ENCODE measurements at places on chromosomes 16 and 17. TPM values are rescaled to one million over a fixed set of nuclear protein-coding genes. Genes with fewer than 3 reads are reported as not detected.

DNA sequence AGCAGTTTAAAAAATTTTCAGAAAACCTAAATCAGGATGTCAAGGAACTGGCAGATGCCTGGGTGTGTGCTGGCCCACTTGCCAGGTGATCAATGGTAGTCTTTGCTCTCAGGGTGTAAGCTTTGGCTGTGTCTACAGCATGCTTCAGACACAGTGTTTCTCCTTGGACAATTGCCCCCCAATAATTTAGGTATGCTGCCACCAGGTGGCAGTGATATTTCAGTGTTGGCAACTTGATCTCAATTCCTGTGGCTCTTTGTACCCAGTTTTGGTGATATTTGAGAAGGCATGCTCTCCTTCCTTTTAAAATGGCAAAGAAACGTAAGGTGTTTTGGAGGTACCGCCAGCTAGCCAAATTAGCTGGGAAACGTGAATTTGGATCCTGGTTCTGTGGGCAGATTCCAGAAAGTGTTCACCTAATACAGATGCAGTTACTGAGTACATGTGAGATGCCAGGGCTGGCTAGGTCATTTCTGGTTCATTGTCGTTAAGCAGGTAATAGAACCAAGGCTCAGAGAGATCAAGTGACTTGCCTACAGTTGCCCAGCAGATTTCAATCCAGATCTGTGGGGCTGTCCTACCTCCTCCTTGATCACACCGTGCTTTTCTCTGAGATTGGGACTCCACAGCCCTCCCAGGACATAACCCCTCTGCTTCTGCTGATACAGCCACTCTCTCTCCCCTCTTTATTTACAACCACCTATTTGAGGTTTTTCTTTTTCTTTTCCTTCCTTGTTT, 155.6 kb upstream of the PLCG2 start:
- DNase-seq, result peak; percentile 48

The IL21R gene
- total RNA-seq, result 0.56 TPM

DNA sequence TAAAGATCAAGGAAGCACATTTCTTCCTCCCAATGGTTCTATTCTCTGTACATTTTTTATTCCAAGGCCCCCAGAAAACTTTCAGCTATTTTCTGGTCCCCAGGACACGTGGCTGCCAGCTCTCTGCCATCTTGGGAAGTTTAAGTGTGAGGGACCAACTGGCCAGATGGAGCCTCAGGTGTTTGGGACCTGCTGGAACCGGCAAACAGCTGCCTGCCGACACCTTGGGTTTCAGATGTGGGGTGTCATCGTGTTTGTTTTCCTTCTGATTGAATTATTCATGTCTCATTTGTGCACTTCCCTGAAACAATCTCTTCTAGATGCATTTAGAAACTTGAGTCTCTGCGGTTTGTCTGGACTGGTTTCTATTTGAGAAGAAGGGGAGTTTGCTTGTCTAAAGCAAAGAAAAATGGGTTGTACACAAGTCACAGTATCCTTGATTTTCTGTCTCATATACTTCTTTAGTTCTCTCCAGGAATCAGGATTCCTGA, 386.5 kb downstream of the SLC39A11 start:
- DNase-seq, result no peak

DNA sequence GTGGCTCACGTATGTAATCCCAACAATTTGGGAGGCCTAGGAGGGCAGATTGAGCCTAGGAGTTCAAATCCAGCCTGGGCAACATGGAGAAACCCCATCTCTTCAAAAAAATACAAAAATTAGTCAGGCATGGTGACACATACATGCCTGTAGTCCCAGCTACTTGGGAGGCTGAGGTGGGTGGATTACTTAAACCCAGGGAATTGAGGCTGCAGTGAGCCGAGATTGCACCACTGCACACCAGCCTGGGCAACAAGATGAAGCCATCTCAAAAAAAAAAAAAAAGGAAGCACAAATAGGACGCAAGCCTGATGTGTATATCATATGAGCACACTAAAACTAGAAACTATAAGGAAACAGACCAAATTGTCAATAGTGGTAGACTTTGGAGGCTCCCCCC, 17.1 kb upstream of the FLCN start:
- no peak for DNase-seq

DNA sequence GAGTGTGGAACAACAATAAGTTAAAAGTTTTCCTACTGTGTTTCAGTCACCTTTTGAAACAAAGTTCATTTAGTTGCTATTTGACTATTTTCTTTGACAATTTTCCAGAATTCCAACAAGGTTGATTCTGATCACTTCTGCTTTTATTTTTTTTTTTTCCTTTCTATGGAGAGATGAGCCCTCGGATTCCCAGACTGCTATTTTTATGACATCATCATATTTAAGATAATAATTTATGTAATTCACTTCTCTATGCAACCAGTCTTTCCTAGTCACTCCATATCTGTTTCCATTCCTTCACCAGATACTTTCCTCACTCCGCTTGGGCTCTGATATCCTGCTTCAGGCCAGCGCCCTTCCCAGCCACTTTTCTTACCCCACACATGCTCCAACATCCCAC, 8.1 kb downstream of the OR4D2 start:
- DNase-seq, result no peak

DNA sequence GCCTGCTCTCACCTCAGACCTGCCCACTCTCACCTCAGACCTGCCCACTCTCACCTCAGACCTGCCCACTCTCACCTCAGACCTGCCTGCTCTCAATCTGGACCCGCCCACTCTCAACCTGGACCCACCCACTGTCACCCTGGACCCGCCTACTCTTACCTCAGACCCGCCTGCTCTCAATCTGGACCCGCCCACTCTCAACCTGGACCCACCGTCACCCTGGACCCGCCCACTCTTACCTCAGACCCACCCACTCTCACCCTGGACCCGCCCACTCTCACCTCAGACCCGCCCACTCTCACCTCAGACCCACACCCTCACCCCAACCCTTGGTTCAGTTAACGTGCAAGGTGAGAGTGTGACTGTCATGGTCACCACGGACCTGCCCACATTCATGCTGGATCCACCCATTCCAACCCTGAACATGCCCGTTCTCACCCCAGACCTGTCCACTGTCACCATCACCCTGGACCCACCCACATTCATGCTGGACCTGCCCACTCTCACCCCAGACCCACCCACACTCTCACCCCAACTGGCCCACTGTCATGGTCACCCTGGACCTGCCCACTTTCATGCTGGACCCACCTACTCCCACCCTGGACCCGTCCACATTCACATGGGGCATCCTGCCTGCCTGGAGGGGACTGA, 31.2 kb upstream of the ENPP7 start:
- no peak for DNase-seq

The RHBDL3 gene
- total RNA-seq, result 0.62 TPM

DNA sequence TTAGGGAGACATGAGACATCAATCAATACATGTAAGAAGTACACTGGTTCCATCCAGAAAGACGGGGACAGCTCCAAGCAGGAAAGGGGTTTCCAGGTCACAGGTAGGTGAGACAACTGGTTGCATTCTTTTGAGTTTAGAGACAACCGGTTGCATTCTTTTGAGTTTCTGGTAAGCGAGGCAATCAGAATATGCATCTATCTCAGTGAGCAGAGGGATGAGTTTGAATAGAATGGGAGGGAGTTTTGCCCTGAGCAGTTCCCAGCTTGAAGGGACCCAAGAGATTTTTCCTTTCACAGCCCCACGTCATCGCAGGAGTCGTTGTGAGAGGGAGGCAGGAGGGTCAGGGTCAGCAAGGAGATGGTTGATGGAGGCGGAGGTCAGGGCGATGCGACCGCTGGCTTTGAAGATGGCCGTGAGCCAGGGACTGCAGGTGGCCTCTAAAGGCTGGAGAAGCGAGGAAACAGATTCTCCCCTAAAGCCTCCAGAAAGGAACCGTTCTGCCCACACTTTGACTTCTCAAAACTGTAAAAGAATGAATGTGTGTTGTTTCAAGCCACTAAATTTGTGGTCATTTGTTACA, 36.5 kb downstream of the IRF8 start:
- no peak for DNase-seq

- DNase-seq, result no peak
Observed at GRCh38 chr16:89409161-89409711, 81.1 kb downstream of the ANKRD11 start.

GRCh38 chr16:19513377-19514053, 8.4 kb downstream of the GDE1 start:
- DNase-seq, result peak; percentile 36

The ABCC12 gene
- not detected for total RNA-seq

The KCNJ18 gene
- not detected for total RNA-seq

DNA sequence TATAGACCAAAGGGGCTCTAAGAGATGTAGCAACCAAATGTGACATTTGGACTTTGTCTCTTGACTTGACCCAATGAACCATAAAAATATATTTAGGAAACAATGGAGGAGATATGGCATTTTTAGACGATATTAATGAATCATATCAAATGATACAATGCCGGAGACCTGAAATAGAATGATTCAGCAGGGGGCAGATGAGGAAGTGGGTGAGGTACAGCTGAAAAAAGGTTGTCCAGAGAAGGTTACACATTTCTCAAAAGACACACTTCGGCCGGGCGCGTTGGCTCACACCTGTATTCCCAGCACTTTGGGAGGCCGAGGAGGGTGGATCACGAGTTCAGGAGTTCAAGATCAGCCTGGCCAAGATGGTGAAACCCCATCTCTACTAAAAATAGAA, 16.5 kb upstream of the SNN start:
- no peak for DNase-seq

DNA sequence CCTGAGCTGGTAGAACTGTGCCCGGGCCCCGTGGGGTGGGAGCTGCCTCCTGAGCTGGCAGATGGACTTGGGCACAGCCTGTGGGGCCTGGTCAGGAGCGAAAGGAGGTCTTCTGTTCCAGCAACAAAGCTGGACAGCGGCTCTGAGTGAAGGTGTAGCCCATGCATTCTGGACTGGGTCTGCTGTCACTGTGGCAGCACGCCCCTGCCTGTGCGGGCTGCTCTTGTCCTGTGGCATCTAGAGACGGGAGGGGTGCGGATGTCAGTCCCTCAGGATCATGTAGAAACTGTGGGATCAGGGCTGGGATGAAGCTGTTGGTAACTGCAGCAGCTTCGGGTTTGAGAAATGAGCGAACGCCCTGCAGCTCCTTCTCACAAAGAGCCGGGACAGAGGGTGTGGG, 19.4 kb downstream of the BAIAP2 start:
- DNase-seq, result no peak

GRCh38 chr17:16068323-16068722, 68.7 kb downstream of the TTC19 start:
- no peak for DNase-seq

- no peak for DNase-seq
Observed at GRCh38 chr16:87706278-87707000, 59.3 kb downstream of the KLHDC4 start.

The NTN3 gene
- total RNA-seq, result not detected

DNA sequence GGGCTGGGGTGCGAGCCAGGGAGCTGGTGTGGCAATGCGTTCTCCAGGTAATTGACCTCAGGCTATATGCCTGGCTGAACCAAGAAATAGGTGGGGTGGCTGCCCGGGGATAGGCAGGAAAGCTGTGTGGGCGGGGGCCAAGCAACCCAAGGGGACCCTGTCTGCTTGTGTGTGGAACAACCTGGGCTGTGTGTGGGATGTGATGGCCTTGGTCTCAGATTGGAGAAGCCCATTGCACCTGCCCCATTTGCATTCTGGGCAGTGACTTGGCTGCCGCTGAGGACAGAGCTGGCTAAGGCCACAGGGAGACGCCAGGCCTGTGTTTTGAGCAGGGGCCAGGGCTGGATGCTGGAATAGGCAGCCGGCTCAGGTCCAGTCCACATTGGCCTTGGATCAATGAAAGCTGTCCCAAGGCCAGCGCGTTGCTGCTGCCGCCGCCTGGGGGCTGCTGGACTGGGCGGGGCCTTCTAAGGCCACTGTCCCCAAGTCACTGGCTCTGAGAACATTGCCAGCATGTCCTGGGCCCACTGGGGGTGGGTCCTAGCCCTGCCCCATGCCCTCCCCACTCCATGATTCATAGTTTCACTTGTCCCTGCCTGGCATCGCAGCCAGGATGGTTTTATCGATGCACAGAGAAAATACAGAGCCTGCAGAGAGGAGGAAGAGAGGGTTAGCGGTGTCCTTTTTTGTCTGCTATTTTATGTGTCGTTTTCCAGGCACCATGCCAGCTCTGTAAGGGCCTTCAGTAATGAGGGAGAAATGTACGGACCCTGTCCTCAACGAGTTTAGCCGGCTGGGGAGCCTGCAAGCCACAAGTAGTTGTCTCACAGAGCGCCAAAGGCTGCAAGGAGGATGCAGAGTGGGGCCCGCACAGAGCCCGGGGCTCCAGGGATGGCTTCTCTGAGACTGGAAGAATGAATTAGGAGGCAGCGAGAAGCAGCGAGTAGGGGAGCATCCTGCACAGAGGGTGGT, 43.9 kb downstream of the NKD1 start:
- no peak for DNase-seq

The SEPTIN1 gene
- 4.3 TPM for total RNA-seq

DNA sequence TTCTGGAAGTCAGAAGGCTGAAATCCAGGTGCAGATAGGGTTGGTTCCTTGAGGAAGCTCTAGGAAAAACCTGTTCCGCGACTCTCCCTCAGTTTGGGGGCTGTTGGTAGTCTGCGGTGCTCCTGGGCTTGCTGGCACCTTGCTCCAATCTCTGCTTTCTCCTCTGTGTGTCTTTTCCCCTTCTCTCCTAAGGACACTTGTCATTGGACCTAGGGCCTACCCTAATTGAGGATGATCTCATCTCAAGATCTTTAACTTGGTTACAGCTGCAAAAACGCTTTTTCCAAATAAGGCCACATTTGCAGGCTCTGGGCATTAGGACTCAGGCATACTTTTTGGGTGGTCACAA, 12.9 kb upstream of the CACNG4 start:
- no peak for DNase-seq

Data from colonic mucosa (tissue), 4 donors.